NCI-H1105 treated with DMSO at 0.1 percent for 48 hours (cell line): ENCODE measurements at places on chromosomes 5 and 9.
A peak's percentile ranks its signal among the peaks of the same experiment; 100 is the strongest.

GRCh38 chr5:132114150-132115121, 40.8 kb downstream of the CSF2 start:
- DNase-seq, result no peak

GRCh38 chr9:85723215-85723614, 18.5 kb downstream of the AGTPBP1 start:
- no peak for DNase-seq

- DNase-seq, result peak; percentile 35
Observed at GRCh38 chr5:144142139-144142823, 28.2 kb downstream of the YIPF5 start.

GRCh38 chr5:121979691-121980090, 17.9 kb downstream of the SRFBP1 start:
- DNase-seq, result no peak

GRCh38 chr9:18043978-18044377, 430.0 kb upstream of the ADAMTSL1 start:
- no peak for DNase-seq

- DNase-seq, result no peak
Observed at GRCh38 chr9:36928670-36929349, 105.3 kb downstream of the PAX5 start.

DNA sequence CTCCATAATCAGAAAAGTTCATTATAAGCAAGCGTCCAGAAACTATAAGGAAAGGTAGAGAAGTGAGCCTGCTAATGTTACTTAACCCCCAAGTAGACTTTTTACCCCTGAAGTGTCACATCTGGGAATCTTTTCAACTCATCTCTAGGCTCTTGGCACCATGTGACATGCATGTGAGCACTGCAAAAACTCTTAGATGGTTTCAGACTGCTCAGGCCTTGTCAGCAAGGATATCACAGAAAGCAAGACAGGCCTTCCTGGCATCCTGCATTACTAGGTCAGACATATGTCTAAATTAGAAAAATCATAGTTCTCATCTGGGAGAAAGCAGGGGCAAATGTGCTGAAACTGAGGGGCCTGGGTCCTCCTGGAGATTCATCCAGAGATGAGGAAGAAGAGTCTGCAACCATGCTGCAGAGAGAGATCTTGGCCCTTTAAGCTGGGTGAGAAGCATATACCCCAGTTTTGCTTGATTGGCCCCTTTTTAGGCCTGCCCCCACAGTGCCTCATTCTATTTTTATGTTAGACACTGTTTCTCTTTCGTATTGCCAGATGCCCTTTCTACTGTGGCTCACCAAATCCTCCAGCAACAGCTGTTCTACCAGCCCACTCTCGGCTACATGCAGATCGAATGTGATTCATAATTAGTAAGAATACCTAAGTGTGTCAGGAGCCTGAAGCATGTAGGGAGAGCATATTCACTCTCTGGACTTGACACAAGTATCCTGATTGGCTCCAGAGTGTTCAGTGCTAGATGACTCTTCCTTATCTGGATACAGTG, 19.0 kb downstream of the TMEM8B start:
- no peak for DNase-seq

GRCh38 chr5:126595486-126596083, 566 bp upstream of the ALDH7A1 start:
- no peak for DNase-seq

DNA sequence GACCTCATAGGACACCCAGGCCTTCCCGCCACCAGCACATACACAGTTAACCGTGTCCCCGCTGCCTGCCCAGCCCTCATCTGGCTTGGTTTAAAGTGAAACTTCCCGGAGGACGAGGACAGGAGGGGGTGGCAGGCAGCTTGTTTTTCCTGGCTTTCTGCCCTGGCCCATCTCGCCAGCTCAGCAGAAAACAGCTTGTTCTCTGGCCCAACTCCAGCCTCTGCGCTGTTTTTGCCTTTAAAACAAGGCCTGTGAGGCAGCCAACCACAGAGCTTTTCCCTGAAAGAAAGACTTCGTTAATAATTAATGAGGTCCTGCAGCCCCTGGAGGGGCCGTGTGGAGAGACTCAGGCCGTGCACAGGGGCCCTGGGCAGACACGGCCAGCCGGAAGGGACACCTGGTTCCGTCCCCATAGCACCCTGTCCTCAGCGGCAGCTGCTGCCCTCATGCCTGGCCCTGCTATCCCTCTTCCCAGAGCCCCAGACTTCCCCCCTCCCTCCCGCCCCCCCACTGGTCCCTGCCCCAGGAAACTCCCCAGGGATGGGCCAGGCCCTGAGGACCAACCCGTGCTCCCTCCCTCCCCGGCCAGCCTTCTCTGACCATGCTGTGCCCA, 108.7 kb downstream of the RXRA start:
- peak; percentile 94 for DNase-seq

DNA sequence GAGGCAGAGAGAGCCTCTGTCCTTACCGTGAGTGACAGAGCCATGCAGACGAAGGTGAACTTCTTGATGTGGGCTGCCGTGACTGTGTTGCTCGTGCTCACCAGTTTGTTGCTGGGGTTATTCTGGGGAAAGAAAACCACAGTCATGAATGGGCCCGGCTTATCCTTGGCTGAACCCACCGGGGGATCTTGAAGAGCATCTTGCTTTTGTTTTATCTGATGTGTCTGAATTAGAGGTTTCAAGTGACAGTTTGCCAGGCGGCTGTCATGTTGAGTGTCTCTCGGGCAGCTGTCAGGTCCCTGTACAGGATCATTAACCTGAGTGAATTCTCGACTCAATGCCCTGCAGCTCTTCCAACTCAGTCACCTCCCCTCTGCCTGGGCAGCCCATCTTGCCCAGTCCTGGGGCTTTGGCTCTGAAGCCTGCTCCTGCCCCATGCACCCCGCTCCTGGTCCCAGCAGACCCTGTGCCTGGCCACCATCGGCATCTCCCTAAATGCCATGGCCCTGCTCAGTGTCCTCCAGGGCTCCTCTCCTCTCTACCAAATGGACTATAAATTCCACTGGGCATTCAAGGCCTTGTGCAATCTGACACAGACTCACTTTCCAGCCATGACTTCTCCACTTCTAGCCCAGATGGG, 77.4 kb downstream of the OTULIN start:
- no peak for DNase-seq

- DNase-seq, result no peak
Observed at GRCh38 chr9:130664251-130665028, at the start of gene PRDM12. PRDM12 (plus strand) TSS chr9:130664594; CDS start chr9:130664654, 60 bp downstream.
